Myometrial cell (primary cell): ENCODE measurements at places on chromosomes 3 and 15. TPM values are rescaled to one million over a fixed set of nuclear protein-coding genes. Genes with fewer than 3 reads are reported as not detected.

INKA1 gene
- 2.5 and 7.5 TPM in 2 replicates for total RNA-seq

CCDC33 gene
- total RNA-seq = 0.29 and 1.6 TPM in 2 replicates

CTXN2 gene
- total RNA-seq = not detected in 2 replicates

EIF4E3 gene
- 1.1 and 4.0 TPM in 2 replicates for total RNA-seq

IGSF11 gene
- under 0.01 TPM in 1 of 2 replicates, not detected in the other for total RNA-seq

SERPINI2 gene
- not detected in 2 replicates for total RNA-seq

CFAP100 gene
- not detected in 2 replicates for total RNA-seq

TEX9 gene
- 0.58 and 1.9 TPM in 2 replicates for total RNA-seq

CASR gene
- total RNA-seq = not detected in 2 replicates

ZNF860 gene
- 0.29 and 0.53 TPM in 2 replicates for total RNA-seq

BFSP2 gene
- total RNA-seq = not detected in 2 replicates

FETUB gene
- not detected in 2 replicates for total RNA-seq

MYLK gene
- total RNA-seq = 180 and 215 TPM in 2 replicates

TMEM207 gene
- not detected in 2 replicates for total RNA-seq

IGDCC3 gene
- total RNA-seq = not detected in 2 replicates

SEMA3G gene
- total RNA-seq = not detected in 2 replicates

PLAAT1 gene
- total RNA-seq = not detected in 2 replicates

OCA2 gene
- not detected in 2 replicates for total RNA-seq

SAMMSON gene
- not detected in 2 replicates for total RNA-seq

MUC20 gene
- 1.7 TPM in 1 of 2 replicates, not detected in the other for total RNA-seq

SNUPN gene
- 23.9 and 33.5 TPM in 2 replicates for total RNA-seq

COL6A5 gene
- not detected in 2 replicates for total RNA-seq

CLDN18 gene
- total RNA-seq = not detected in 2 replicates

KLHL6 gene
- total RNA-seq = not detected in 2 replicates

LRTM1 gene
- total RNA-seq = not detected in 2 replicates

CYP8B1 gene
- not detected in 2 replicates for total RNA-seq

CCDC50 gene
- 53.0 and 86.3 TPM in 2 replicates for total RNA-seq

SLC12A1 gene
- total RNA-seq = not detected in 2 replicates

POTEB gene
- total RNA-seq = not detected in 2 replicates

PRSS50 gene
- not detected in 2 replicates for total RNA-seq

GABRR3 gene
- total RNA-seq = not detected in 2 replicates

ZBBX gene
- total RNA-seq = not detected in 2 replicates

GPR27 gene
- not detected in 2 replicates for total RNA-seq

NAALADL2 gene
- 0.86 and 0.89 TPM in 2 replicates for total RNA-seq

XCR1 gene
- total RNA-seq = not detected in 2 replicates

PIF1 gene
- 19.0 and 23.4 TPM in 2 replicates for total RNA-seq

LRRC49 gene
- 5.5 and 17.5 TPM in 2 replicates for total RNA-seq

PIGZ gene
- 1.7 and 2.1 TPM in 2 replicates for total RNA-seq

IGSF10 gene
- 0.29 and 0.71 TPM in 2 replicates for total RNA-seq

COL7A1 gene
- total RNA-seq = 4.4 and 6.6 TPM in 2 replicates

POMGNT2 gene
- total RNA-seq = 16.1 and 17.2 TPM in 2 replicates

PCLAF gene
- 62.9 and 71.2 TPM in 2 replicates for total RNA-seq

CLDN16 gene
- 0.35 and 1.2 TPM in 2 replicates for total RNA-seq

SYNPR gene
- not detected in 2 replicates for total RNA-seq

REC114 gene
- total RNA-seq = not detected in 2 replicates

WNT5A gene
- 46.1 and 47.7 TPM in 2 replicates for total RNA-seq

FBXO40 gene
- not detected in 2 replicates for total RNA-seq

ISLR2 gene
- 0.18 TPM in 1 of 2 replicates, not detected in the other for total RNA-seq

SLC51A gene
- not detected in 2 replicates for total RNA-seq

TJP1 gene
- 73.8 and 78.3 TPM in 2 replicates for total RNA-seq

TMEM44 gene
- total RNA-seq = 6.3 and 12.6 TPM in 2 replicates

UNC13C gene
- not detected in 2 replicates for total RNA-seq

CNTN3 gene
- 0.58 and 0.71 TPM in 2 replicates for total RNA-seq
